ENCODE measurements at places on chromosomes 13 and 19.

- no peak for DNase-seq
These were observed 494.8 kb downstream of the TBC1D4 start for GRCh38 chr13:74987124-74987690.

DNA sequence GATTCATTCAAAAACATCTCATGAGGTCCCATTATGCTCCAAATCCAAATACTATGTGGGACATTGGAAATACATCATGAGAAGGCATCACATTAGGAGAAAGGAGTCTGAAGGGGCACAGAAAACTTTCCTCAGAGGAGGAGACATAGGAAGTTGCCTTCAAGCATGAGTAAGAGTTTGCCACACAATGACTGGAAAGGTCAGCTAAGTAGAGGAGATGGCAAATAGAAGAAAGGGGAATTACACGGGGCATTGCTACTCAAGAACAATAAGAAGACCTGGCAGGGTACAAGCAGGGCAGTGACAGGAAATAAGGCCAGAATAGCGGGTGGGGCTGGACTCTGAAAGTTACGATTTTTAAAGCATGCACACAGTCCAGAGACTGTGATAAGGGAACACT is 231.6 kb downstream of the SPRY2 start:
- DNase-seq: no peak

DNA sequence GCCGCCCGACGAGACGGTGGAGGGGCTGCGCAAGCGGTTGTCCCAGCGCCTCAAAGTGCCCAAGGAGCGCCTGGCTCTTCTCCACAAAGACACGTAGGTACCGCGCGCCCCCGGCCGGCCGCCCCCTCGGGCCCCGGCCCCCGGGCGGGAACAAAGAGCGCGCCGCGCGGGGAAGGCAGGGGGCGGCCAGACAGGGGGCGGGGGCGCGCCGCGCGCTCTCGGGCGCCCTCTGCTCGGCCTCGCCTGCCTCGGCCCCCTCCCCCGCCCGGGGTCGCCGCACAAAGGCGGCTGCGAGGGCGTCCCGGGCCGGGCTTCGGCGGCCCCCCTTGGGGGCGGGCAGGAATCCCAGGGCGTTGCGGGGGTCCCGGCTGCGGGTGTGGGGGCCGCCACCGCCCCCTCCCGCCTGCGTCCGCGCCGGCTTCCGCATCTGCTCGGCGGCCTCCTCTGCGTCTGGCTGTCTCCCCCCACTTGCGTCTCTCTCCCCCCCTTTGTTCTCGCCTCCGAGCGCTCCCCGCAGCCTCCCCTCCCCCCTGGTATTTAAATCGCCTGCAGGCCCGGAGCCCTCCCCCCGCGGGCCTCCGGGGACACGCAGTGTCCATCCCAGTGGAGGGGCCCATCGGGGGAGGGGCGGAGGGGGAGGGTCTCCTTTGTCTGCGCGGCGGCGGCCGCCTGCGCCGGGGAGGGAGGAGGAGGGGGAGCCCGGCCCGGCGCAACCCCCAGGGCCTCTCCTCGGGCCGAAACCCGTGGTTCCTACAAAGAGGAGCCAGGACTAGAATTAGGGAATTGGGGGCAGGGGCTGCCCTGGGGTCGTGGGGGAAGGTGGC is 2.3 kb downstream of the MIDN start:
- DNase-seq: no peak

GRCh38 chr19:30692879-30693503 is 320.8 kb downstream of the ZNF536 start:
- no peak for DNase-seq

DNA sequence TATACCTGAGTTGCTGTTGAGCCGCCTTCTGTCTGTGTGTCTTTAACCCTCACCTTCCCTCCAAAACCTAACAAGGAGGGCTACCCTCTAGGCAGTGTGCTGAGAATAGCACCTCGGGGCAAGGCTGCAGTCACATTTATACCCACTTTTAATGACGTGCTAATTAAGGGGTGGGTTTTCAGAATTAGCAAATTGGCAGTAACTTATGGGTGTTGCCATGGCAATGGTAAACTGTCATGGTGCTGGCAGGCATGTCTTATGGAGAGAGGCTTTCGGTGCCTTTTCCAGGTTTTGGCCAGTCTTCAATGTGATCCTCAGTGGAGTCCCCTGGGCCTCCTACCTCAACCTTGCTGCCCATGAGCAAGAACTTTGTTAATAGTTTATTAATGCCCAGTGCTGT is 1.2 kb upstream of the PNMA8A start:
- DNase-seq: no peak

GRCh38 chr13:57874530-57874929 is 243.0 kb downstream of the PCDH17 start:
- no peak for DNase-seq

DNA sequence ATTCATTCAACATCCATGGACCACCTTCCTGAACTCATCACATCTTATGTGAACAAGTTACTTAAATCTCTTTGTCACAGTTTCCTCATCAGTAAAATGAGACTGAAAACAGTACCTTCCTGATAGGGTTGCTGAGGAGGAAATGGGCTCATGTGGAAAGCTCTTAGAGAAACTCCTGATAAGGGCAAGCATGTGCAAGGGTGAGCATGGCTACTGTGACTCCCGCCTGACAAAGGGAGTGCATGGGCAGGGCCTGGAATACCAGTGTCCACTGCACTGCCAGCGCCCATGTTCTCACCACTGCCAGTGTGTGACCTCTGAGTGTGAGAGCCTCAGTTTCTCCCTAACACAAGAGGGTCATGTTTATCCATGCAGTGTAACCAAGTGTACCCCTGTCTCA is 27.3 kb upstream of the IL17D start:
- DNase-seq: no peak

DNA sequence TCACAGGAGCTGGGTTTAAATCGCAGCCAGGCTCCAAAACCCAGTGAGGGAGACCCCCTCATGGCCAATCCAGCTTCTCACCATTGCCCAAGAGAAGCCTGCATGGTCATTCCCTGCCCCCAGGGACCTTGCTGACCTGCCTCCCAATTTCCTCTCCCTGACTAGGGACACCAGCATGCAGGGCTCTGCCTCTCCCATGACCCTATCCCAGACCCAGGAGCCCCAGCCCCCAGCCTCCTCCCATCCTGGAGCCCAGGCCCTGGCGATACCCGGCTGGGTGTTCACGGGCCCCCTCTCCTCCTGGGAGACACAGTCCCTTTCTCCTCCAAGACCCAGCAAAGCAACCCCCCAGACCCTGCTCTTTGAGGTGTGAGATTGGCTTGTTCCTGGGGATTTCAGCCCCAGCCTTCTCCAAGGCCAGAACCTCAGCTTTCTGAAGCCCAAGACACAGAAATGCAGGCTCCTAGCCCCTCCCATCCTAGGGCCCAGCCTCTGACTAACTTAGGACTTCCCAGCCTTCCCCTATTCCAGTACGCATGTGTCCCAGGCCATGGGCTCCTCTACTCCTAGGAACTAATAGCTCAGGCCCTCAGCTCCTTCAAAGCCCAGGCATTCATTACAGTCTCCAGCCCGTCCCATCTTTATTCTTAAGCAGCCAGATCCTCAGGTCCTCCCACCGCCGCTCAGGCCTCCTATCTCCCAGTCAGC is 1.1 kb downstream of the GYS1 start:
- DNase-seq: peak; percentile 37

DNA sequence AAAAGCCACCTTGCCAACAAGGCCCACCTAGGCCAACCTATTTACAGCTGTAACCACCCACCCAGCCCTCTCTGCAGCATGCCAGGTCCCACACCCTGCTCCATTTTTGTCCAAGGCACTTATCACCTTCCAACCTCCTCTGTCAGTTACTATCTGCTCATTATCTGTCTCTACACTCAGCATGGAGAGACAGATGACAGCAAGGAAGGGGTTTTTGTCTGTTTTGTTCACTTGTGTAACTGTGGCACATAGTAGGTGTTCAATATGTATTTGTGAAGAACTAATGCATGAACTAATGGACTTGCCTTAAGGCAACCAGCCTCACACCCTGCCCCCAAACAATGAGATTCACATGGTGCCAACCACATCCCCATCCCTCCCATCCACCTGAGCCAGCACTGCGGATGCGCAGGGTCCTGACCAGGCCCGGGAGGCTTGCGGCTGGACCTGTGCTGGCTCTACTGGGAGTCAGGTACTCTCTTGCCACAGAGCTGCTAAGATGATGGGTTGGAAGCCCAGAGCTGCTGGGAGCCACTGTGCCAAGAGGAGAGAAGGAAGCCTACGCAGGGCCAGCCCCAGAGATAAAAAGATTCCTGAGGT is 17.3 kb downstream of the DEDD2 start:
- DNase-seq: no peak

GRCh38 chr19:3175781-3176714 is 2.5 kb upstream of the S1PR4 start:
- no peak for DNase-seq

- no peak for DNase-seq
These were observed 3.6 kb upstream of the HAMP start for GRCh38 chr19:35278578-35279284.

DNA sequence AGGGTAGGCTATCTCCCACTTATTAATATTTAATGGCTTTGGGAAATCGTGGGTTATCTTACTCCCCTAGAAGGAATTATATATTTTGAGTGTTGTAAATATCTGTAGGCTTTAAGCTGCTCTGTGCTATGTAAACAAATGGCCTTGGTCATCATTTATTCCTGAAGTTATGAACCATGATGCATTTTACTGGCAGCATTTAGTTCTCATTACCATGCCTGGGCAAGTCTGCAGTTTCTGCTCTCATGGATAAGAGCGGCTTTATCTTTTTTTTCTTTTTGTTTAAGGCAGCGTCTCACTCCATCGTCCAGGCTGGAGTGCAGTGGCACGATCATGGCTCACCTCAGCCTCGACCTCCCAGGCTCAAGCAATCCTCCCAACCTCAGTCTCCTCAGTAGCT is 156.1 kb downstream of the IRS2 start:
- no peak for DNase-seq

GRCh38 chr19:47765523-47766358 is 12.8 kb upstream of the SELENOW start:
- DNase-seq: peak; percentile 83

DNA sequence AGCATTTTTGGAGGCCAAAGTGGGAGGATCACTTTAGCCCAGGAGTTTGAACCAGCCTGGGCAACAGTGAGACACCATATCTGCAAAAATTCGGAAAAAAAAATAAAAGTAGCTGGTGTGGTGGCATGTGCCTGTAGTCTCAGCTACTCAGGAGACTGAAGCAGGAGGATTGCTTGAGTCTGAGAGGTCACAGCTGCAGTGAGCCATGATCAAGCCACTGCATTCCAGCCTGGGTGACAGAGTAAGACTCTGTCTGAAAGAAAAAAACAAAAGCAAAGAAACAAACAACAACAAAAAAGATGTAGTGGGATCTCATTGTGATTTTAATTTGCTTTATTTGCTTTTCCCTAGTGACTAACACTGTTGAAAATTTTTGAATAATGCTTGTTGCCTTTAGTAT is 394.7 kb upstream of the KLHL1 start:
- DNase-seq: no peak
